ENCODE measurements at places on chromosomes 16 and 17.

GRCh38 chr17:5819921-5820685 lies 235.8 kb upstream of the NLRP1 start:
- no peak for DNase-seq

DNA sequence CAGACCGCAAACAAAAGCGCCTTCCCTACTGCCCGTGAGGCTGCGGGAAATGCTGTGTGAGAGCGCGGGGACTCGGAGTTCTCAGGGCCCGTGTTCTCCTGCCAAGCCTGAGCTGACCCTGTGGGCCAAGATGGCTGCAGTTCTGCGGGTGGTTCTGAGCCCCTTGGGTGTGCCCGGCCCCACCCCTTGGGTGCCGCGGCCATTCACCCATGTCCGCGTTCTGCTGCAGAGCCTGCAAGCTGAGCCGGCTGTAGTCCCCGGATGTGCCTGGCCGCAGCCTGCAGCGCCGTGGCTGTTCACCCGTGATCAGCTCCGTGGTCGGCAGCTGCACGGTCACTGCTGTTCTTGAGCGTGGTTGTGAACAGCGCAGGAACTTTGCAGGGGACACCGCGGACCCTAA lies 20.0 kb downstream of the ACSF3 start:
- DNase-seq = no peak

- DNase-seq = no peak
These were observed 247.9 kb upstream of the AXIN2 start for GRCh38 chr17:65809366-65809765.

DNA sequence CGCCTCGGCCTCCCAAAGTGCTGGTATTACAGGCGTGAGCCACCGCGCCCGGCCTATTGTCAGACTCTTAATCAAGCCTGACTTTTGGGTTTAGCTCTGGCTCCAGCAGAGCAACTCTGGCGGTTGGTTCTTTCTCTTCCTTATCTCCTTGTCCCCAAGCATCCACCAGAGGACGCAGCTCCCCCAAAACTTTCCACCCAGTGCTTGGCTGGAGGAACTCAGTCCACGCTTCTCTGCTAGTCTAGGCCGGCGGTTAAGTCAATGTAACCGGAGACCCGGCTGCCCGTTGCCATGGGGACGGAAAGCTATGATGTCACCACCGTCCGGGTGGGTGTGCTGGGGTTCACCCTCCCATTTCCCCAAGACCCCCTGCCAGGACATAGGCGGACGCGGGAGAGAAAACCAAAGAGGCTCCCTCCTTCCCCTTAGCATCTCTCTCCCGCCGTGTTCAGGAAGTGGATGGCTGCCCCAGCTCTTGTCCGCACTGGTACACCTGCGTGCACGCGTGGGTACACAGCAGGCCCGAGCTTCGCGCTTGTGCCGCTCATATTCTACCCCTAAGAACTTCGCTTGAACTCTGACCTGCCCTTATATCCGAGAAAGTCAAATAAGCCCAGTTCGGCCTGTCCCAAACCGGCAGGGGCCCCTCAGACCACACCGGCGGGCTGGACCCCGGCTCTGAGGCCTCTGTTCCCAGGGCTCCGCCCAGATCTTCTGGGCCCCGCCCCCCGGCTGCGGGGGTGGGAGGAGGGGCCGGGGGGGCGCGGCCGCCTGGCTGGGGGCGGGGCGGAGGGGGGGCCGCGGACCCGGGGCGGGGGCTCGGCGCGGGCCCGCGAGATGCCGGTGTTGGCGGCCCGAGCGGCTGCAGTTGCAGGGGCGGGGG lies at the start of gene RND2:
TSS of gene RND2 (plus strand) at position 825 of the 883 bp plus-strand sequence. CDS start 117 bp downstream, outside the sequence.
- peak; percentile 63 for DNase-seq

DNA sequence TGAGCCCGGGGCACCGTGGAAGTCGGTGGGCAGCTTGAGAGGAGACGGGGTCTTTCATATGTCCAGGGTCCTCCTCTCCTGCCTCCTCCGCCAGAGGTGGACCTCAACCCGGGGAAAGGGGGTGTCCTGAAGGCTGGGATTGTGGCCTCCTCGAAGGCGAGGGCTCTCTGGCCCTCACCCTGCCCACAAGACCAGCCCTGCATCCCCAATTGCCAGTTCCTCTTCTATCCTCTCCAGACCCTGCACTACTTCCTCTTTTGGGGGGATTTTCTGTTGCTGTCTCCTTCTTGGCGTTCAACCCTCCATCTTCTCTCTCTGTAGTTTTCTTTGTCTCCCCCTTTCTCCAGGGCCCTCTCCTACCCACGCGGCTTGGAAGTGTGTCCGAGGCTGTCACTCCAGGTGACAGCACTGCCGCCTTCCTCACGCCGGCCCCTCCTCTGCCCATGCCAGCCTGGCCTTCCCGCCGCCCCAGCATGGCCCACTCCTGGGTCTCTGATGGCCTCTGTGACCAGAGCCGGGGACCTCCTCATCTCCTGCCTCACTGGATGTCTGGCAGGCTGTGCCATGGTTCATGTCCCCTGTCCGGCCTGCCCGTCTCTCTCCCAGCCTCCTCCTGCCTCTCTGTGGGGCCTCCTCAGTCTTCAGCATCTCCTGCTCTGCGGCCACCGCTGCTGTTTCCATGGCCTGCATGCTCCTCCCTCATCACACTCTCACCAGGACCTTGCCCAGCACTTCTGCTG lies 2.4 kb upstream of the ITGAX start:
- DNase-seq = no peak

GRCh38 chr16:67302970-67303369 lies 23.6 kb downstream of the KCTD19 start:
- DNase-seq = no peak

- no peak for DNase-seq
These were observed 25.1 kb downstream of the SMARCE1 start for GRCh38 chr17:40622509-40622928.

GRCh38 chr16:75114946-75115825 lies 1.4 kb downstream of the LDHD start:
- DNase-seq = no peak

GRCh38 chr17:77729587-77729986 lies 228.9 kb upstream of the TNRC6C start:
- no peak for DNase-seq

DNA sequence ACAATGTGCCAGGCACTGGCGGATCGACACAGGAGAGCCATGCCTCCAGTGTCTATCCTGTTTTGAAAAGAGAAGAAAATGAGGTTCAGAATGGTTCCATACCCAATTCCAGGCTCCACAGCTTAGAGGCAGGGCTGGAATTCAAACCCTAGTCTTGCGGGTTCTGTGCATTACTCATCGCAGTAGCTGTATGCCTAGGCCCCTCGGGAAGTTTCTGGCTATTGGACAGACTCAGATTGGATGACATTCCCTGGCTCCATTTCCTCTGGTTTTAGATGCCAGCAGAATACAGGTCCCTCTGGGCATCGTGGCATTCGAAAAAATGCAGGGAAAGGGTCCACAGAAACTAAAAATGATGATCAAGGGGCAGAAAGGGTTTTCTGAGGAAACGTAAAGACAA lies 184.7 kb downstream of the COPRS start:
- peak; percentile 40 for DNase-seq

DNA sequence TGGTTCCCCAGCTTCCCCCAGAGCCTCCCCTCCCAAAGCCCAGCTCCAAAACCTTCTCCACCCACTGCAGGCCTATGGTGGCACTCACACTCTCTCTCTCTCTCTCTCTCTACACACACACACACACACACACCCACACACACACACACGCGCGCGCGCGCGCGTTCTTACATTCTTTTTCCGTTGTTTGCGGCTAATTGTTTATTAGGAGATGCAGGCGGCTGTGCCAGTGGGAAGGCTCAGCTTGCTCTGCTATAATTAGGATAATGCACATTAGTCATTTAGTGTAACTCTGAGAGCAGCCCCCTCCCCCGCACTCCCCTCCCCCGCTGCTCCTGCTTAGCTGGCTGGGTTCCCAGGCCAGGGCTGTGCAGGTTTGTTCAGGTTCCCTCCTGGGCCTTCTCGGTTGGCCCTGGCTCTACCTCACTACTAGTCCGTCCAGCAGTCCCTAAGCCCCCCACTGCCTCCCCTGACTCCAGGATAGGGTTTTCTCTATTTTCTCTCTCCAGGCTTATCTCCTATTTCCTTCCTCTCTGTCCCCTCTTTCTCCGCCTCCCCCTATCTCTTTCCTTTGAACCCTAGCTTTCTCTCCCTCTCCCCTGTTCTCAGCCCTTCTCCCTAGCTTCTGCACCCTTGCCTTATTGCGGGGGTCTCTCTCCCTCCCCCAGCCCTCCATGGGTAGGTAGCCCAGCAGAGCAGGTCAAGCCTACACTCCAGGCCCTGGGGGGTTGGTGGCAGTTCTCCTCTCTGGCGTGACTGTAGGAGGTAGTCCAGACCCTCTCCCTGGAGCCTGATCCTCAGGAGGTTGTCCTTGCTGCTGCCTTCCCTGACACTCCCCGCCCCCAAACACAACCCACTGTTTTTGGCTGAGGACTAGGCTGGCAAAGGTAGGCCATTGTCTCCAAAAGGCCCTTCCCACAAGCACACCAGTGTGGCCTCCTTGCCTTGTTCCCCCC lies 34.0 kb downstream of the TMEM132E start:
- no peak for DNase-seq

DNA sequence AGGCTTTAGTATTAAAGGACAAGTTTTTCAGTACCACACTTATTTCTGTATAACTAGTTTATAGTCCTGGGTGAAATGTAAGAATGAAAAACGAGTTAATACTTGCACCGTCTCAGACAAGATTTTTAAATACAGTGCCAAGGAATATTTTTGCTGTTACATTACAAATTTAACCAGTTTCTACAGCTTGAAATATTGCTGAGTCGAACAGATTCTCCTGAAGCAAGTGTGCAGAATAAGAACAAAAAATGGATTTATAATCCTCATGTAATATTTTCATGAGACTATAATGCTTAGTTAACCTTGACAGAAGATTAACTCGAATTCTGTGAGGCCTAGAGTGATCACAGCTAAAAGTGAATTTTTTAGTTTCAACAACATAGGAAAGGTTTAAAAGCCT lies 3.1 kb downstream of the NETO2 start:
- DNase-seq = no peak

DNA sequence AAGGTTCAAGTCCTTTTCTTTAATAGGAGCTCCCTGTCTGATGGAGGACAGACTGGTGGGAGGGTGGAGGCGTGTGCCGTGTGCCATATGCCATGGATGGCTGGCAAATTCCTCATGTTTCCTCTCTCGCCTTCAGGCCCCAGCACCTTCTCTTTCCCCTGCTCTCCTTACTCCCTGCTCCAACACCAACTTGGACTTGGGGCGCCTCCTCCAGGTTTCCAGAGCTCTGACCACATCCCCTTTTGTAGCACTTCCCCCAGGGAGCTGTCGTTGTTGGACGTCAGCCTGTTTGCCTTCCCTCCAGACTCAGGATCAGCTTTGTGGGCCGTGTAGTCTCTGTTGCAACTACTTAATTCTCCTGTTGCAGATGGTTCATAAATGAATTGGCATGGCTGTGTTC lies 30.7 kb downstream of the TMC7 start:
- DNase-seq = no peak

DNA sequence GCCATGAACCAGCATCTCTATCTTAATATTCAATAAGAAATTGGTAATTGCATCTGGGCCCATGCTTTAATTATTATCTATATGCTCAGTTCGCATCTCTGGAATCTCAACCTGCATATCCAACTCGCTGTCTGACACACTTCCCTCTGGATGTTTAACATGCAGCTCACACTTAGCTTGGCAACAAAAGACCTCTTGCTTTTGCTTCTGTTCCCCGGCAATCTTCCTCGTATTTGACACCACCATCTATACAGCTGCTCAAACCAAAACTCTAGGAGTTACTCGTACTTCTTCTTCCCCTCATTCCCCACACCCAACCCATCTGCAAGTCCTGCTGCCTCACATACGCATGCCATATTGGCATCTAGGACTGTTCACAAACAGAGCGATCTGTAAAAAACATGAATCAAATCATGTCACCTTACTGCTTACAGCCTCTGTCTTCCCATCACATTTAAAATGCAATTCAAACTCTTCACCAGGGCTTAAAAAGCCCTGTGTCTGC lies 300.6 kb downstream of the CEP112 start:
- DNase-seq = no peak

GRCh38 chr16:84459533-84459894 lies 44.9 kb downstream of the MEAK7 start:
- DNase-seq = no peak

GRCh38 chr17:3978421-3979289 lies 14.4 kb upstream of the ATP2A3 start:
- DNase-seq = no peak

- no peak for DNase-seq
These were observed 37.2 kb upstream of the NUFIP2 start for GRCh38 chr17:29331075-29331707.

All from keratinocyte (primary cell).